Stimulated activated CD4-positive, alpha-beta T cell treated with anti-CD3 and anti-CD28 coated beads, Interleukin-1b, Interleukin-23, amount 100 ng/mL, for 1 hour (primary cell): ENCODE measurements at places on chromosomes 2 and 18.

DNA sequence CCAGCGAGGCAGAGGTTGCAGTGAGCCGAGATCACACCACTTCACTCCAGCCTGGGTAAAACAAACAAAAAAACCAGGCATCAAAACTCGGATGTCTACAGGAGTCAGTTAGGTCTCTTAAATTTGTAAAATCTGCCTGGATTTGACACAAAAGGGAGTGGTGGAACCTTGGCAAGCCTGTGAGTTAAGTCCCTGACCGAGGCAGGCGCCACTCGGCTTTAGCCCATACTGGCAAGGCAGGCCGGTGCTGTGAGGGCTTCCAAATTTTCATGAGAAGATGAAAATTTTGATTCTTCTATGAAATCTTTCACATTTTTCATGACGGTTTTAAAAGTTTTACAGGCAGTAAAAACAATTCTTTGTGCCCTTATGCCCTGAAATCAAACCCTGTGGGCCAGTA is 165.8 kb downstream of the FMNL2 start:
- DNase-seq, result no peak

- no peak for DNase-seq
Measured at GRCh38 chr2:689877-690510, 12.8 kb upstream of the TMEM18 start.

GRCh38 chr2:156901373-156902031 is 356.0 kb upstream of the GALNT5 start:
- DNase-seq, result no peak

GRCh38 chr2:190759749-190760213 is 110.9 kb downstream of the NAB1 start:
- DNase-seq, result no peak

DNA sequence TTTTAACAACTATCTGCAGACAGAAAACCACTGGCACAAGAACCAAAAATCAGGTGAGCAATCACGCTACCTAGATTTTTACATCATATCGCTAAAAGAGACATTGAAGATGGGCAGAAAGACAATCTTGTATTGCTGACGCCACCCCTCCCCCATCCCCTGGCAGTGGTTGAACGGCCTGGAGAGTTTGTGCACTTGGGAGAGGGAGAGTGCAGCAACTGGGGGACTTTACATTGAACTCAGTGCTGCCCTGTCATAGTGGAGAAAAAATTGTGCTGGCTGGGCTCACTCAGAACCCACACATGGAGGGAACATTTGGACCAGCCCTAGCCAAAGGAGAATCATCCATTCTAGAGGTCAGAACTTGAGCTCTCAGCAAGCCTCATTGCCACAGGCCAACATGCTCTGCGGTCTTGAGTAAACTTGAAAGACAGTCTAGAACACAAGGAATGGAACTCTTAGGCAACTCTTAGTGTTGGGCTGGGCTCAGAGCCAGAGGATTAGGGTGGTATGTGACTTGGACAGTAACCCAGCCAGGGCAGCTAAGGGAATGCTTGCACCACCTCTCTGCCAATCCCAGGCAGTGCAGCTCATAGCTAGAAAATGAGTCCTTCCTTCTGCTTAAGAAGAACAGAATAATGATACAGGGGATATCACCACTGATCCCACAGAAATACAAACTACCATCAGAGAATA is 220.0 kb upstream of the CYP26B1 start:
- DNase-seq, result no peak

DNA sequence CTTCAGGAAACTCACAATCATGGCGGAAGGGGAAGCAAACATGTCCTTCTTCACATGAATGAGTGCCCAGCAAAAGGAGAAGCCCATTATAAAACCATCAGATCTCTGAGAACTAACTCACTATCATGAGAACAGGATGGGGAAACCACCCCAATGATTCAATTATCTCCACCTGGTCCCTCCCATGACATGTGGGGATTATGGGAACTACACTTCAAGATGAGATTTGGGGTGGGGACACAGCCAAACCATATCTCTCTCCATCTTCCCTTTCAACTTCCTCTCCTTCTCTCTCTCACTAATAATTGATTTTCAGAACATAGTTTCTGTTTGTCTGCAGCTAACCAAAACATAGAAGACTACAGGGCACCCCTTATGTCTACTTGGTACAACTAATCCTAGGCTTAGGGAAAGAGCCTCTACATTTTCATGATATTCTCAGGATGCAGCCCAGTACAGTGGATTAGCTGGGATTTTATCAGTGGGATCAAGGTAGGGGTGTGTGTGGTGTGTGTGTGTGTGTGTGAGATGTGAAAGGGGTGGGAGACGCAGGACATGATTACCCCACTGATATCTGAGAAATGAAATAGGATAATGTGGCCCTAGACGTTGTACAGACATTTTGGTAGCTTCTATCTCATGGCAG is 2.8 kb upstream of the ATF2 start:
- DNase-seq, result no peak
